ENCODE measurements at places on chromosomes 12 and 14. TPM values are rescaled to one million over a fixed set of nuclear protein-coding genes. Genes with fewer than 3 reads are reported as not detected.
A peak's percentile ranks its signal among the peaks of the same experiment; 100 is the strongest.

E2F7 gene
- total RNA-seq, result 26.7 TPM

OAS3 gene
- 42.6 TPM for total RNA-seq

- DNase-seq, result no peak
These were observed 20.5 kb downstream of the CKB start for GRCh38 chr14:103501921-103502669.

GRCh38 chr12:92162079-92162478 is 16.4 kb upstream of the BTG1 start:
- no peak for DNase-seq

- DNase-seq, result no peak
These were observed 36.7 kb upstream of the RIMBP2 start for GRCh38 chr12:130752692-130753230.

GRCh38 chr14:68862954-68863594 is 70.2 kb upstream of the ZFP36L1 start:
- DNase-seq, result peak; percentile 86
